ENCODE measurements at places on chromosomes 1 and 21.

- no peak for DNase-seq
- H3K27me3 ChIP-seq, result peaks cover 3% of the 10 kb centered on the region
- H3K4me1 ChIP-seq, result peaks cover 40% of the 10 kb centered on the region
- H3K4me3 ChIP-seq, result no peak overlapping the region
- H3K27ac ChIP-seq, result no peak overlapping the region
Observed at GRCh38 chr1:26361605-26362122, 7.7 kb upstream of the CRYBG2 start.

- no peaks in the 10 kb centered on the region for H3K36me3 ChIP-seq
- no peak overlapping the region for H3K27ac ChIP-seq
- H3K4me3 ChIP-seq, result no peak overlapping the region
Observed at GRCh38 chr1:77371396-77371795, 89.6 kb downstream of the AK5 start.

- H3K27me3 ChIP-seq, result peaks cover 14% of the 10 kb centered on the region
- DNase-seq, result no peak
Observed at GRCh38 chr1:220888417-220888986, 9.3 kb downstream of the HLX start.

- no peaks in the 10 kb centered on the region for H3K4me1 ChIP-seq
- no peak overlapping the region for H3K4me3 ChIP-seq
- no peaks in the 10 kb centered on the region for H3K27me3 ChIP-seq
- H3K36me3 ChIP-seq, result no peaks in the 10 kb centered on the region
Observed at GRCh38 chr1:63833363-63834119, 59.7 kb downstream of the ROR1 start.

- no peaks in the 10 kb centered on the region for H3K36me3 ChIP-seq
- H3K27ac ChIP-seq, result no peak overlapping the region
- no peak overlapping the region for H3K4me3 ChIP-seq
- no peak for DNase-seq
- H3K4me1 ChIP-seq, result no peaks in the 10 kb centered on the region
Observed at GRCh38 chr1:119834990-119835389, 23.7 kb upstream of the REG4 start.

All from effector memory CD4-positive, alpha-beta T cell (primary cell).